ENCODE measurements at places on chromosomes 3 and 15.

GRCh38 chr15:59148153-59148833, 43.3 kb downstream of the CCNB2 start:
- no peak for DNase-seq

DNA sequence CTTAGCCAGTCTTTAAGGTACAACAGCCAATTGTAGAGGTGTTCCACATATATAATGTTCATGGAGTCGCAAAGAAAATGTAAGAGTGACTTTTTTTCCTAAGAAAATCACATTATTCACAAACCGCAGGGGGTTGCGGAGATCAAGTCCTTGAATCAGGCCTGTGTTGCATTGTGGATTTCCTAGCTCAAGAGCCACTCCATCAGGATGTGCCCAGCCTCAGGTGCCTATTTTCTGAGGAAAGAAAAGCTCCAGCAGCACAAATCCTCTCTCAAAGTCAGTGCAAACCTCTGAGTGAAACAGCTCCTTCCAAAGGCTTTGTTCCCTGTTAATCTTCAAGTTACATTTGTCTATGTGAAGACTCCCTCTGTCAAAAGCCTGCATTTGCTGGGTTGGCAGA, 349.4 kb downstream of the CLSTN2 start:
- DNase-seq = no peak

GRCh38 chr15:43955140-43955539, 128.3 kb downstream of the WDR76 start:
- no peak for DNase-seq

DNA sequence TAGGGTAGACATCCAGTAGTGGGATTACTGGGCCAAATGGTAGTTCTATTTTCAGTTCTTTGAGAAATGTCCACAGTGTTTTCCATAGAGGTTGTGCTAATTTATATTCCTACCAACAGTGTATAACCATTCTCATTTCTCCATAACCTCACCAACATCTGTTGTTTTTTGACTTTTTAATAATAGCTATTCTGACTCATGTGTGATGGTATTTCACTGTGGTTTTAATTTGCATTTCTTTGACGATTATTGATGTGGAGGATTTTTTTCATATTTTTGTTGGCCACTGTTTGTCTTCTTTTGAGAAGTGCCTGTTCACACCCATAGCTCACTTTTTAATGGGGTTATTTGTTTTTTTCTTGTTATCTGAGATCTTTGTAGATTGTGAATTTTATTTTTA, 125.2 kb downstream of the CFAP20DC start:
- DNase-seq = no peak

GRCh38 chr15:74955796-74956647, 550 bp downstream of the RPP25 start:
- peak; percentile 90 for DNase-seq

DNA sequence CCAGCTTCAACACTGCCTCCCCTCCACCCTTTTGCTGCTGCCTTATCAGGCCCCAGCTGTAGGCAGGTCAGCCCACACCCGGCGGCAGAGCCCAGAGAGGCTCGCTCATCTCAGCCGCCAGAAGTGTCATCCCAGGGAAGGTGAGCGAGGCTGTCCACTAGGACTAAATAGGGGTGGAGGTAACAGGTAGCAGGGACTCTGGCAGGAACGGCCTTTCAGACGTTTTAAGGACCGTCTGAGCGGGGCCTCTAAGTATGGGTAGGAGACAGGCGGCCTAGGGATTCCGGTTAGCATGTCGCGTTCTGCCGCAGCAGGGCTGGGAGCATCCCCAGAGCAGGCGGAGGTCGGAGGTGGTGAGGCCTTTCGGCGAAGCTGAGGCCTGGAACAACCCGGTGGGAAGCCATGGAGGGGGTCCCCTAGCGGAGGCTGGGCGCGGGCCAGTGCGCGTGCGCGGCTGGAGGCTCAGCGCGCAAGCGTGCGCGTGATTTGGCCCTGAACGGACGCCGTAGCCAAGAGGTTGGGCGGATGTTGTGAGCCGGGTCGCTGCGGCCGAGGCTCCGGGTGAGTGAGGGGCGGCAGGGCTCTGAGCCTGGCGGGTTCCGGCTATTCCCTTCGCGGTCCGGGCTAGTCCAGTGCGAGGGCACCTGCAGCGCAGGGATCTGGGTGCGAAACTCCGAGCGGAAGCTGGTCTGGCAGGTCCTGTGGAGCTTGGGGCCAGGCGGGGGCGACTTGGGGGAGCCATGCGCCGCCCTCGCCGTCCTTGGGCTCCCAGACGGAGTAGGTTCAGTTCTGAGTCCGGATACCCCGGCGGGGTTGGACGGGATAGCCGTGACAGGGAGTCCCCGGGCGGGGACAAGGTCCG, at the start of the genes MST1 and RNF123:
Gene MST1 (minus strand): TSS at position 429 of the 862 bp plus-strand sequence. CDS start 783 bp downstream, outside the sequence.
Gene RNF123 (plus strand): TSS at position 512 of the 862 bp plus-strand sequence. CDS start 1,609 bp downstream, outside the sequence.
- peak; percentile 94 for DNase-seq

GRCh38 chr3:70386846-70387245, 74.4 kb upstream of the MDFIC2 start:
- no peak for DNase-seq

DNA sequence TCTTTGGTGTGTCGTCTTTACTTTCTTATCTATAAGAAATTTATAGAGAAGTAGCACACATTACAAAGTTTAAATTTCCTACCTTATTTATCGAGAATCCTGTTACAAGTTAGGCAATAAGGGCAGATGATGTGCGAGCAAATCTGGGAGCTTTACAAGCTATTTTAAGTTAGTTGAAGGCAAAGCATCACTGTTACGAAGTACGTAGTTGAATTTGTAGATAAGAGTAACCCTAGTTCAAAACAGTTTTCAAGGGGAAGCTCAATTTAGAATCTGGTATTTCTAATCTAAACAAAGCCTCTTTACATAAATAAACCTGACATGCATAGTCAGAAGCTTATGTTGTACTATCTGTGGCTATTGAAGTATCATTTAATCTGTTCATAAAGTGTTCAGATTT, 8.4 kb downstream of the KBTBD8 start:
- DNase-seq = no peak

DNA sequence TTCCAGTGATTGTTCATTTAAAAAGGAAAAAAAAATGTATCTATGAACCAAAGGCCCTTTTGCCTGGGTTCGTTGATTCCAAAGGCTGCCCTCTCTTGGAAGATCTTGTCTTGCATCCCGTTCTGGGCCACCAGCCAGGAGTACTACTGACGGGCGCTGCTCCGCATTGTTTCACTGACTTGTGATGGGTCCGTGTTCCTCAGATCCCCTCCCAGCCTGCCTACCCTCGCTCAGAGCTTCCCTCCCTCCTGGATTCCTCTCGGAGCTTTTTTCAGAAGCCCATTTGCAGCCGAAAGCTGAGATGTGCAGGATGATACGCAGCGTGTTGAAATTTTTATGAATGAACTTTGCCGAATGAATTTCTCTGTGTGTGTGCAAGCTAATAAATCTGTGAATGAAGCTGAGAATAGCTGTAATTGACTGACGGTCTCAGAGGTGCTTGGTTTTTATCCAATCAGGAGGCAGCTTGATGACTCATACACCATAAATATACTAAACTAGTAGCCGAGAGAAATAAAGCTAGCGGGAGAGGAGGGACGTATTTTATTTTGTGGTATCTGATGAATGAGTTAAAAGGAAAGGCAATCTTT, at the start of gene SHC4:
Gene SHC4 (minus strand): TSS at position 396 of the 590 bp plus-strand sequence. CDS start 904 bp downstream, outside the sequence.
- peak; percentile 75 for DNase-seq

- DNase-seq = no peak
These were observed 318.5 kb downstream of the NTRK3 start for GRCh38 chr15:87938031-87938430.

DNA sequence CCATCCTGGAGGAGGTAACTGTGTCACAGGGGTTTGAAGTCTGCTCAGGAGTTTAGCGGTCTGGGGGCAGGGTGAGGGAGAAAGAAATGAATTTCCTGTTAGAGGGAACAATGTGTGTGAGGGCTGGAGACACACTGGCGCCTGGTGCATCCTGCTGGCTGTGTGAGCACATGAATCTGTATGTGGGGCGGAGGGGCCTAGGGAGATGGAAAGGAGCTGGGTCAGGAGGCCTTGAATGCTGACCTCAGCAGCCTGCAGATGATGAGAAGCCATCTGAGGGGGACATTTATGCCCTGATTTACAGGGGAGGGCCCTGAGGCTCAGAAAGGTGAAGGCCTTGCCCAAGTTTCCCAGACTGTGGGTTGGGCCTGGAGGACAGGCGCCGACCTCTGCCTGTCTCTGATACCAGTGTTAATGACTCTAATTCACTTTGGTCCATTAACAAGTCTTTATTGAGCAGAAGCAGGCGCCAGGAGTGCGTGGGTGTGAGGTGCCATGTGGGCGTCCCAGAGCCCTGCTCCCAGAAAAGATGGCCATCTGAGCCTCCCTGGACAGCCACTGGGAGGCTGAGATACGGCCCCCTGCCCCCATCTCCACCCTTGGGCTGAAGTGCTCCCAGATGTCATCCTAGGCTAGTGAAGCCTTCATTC, 34.8 kb downstream of the LINGO1 start:
- DNase-seq = no peak

- DNase-seq = no peak
These were observed 2.9 kb upstream of the C15orf39 start for GRCh38 chr15:75198560-75199356.
